Mucosa of descending colon (tissue), 3 donors: ENCODE measurements at places on chromosomes 1 and 21. TPM values are rescaled to one million over a fixed set of nuclear protein-coding genes. Genes with fewer than 3 reads are reported as not detected.

DNA sequence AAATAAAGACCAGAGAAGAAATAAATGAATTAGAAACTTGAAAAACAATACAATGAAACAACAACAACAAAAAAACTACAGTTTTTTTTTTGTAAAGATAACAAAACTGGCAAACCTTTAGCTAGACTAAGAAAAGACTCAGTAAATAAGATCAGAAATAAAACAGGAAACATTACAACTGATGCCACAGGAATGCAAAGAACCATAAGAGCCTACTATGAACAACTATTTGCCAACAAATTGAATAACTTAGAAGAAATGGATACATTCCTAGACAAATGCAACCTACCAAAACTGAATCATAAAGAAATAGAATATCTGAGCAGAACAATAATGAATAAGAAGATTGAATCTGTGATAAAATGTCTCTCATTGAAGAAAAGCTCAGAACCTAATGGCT is 742.0 kb downstream of the ADGRL2 start:
- no peak for DNase-seq

DNA sequence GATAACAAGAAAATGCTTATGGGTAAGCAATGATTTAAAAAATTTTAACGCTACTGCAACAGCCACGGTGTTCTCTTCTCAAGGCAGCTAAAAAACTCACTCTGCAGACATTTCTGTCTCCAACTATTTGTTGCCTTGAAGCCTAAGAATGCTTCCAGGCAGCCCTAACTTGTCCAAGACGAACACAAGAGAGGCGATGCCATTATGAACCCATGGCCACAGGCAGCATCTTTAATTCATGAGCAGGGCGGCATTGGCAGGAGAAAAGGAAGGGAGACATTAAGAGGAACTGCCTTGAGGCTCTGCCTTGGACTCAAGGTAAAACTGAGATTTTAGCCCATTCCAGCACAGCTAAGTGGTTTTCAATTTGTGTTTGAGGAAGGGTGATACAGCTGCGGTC is 67.5 kb downstream of the KCND3 start:
- DNase-seq: no peak

GRCh38 chr1:234969581-234970400 is 158.8 kb downstream of the TOMM20 start:
- no peak for DNase-seq

DNA sequence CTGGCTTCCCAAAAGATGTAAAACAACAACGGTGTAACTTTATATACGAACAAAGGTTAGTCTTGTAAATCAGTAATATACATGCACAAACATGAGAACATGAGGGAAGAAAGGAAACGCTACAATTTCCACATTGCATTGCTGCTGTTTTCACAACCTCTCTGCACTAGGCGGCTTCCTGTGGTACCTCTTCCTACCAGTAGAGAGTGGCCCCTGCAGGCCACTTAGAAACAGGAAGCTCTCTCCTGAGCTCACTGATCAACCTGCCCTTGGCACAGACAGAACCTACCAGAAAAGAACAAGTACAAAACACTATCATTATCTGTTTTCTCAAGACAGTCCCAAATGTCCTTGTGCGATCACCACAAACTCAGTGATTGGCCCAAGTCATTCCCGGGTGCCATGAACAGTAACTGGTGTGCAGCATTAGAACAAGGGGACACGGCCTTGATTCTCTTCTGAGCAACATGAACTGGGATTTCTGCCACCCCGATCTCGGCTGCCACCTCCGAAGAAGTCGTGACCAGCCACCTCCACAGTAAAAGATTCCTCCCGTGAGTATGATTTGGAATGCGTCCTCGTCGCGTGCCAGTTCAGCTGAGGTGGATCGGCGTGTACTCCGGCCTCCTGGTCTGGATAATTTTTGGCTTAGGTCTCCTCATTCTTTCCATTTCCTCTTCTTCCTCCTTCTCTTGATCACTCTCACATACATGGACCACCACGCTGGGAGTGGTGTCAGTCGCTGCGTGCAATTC is 5.7 kb upstream of the KCNE1 start:
- DNase-seq: no peak

- peak; percentile 46 for DNase-seq
Observed at GRCh38 chr21:31509194-31510017, 150.1 kb upstream of the SOD1 start.

GRCh38 chr21:39628385-39628784 is 15.6 kb downstream of the B3GALT5 start:
- no peak for DNase-seq

DNA sequence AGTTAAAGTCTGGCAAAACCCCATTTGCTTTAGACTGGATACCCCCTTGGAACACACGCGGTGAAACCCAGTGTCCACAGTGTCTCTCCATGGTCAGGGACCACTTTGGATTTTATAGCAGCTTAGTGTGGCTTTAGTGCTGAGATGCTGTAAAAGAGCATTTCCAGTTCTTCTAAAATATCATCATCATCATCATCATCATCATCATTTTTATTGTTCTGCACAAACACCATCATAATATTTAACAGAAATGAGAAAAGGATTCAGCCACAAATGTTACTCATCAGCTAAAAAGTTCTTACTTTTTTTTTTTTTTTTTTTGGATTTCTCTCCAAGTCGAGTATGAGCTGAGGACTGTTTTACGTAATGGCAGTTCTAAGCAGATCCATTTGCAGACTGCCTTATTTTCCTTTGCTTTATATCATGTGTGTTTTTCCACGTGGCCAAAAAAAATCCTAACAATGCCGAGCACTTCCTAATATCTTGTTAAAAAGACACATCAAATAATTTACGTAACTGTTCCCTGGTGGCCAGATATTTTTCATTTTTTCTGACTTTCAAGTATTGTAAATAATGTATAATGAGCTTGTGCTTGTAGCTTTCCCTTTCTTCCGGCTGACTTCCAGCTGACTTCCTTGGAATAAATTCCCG is 62.8 kb downstream of the EVA1C start:
- DNase-seq: no peak

DNA sequence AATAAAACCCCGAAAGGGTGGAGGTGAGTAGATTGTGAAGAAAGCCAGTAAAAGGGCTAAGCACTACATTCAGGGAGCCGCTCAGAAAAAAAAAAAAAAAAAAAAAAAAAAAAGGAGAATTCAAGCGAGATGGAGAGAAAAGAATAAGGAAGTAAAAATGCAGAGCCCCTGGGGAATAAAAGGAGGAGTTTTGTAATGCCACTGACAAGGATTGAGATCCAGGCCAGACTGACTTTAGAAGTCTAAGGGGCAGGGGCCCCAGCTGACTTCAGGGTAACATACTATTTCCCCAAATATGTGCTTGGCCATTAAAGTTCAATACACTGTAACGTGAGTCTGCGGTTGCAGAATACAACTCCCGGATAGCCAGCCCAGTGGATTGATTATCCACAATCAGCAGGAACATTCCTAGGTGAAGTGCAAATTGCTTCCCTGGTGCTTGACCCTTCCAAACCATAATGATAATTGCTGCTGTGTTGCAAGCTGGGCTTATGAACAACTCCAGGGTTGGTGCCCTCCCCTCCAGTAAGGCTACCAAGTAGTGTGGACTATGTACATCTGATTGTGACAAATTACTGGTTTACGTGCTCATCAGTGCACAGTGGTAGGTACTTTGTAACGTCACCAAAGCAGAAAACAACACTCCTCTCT is 30.7 kb upstream of the RRP15 start:
- DNase-seq: no peak

DNA sequence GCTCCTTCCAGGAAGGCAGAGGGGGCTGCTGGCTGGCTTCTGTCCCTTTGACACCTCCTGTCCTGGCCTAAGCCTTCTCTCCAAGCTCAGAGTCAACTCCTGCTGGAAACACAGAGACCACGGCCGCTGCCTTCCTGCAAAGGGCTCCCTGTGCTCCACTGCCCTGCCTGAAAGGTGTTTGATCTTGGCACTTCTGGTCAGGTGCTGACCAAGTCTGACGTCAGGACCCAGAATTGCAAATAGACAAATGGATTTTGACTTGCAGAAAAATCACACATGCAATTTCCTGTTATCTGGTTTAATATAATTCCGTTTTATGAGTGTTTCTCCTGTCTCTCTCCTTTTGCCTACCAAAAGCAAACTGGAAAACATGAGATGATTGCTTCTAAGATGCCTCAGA is 86.5 kb upstream of the HMGB4 start:
- no peak for DNase-seq

DNA sequence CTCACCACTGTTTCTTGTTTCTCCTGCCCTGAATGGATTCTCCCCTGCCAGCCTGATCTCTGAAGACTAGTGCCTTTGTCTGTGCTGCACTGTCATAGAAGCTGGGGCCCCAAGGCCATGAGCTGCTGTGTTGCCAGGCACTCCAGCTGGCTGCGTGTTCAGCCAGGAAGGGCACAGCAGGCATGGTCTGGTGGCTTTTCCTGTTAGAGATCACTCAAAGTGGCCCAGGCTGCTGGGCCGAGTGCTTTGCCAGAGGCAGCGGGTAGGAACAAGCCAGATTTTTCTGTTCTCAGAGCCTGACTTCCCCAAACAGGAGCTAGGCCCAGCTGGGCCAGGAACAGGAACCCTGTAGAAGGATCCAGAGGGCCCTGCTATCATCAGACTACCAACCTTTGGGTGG is 5.2 kb downstream of the ADPRS start:
- no peak for DNase-seq

DNA sequence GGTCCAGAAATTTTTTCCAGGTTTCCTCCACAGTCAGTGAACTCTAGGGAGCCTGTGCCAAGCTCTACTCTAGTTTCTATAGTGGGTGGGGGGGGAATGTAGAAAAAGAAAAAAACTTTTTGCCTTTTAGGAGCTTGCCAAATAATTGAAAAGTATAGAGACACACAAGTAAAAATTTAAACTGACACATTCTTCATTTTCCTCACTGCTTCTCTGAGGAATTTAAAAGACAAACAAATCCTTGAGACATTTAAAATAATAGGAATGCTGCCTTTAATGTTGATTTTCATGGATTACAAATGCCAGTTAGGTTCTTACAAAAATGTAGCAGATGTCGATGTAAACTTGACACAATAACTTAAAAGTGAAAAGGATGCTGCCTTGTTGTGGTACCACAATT is 241.9 kb downstream of the DNM3 start:
- DNase-seq: no peak

DNA sequence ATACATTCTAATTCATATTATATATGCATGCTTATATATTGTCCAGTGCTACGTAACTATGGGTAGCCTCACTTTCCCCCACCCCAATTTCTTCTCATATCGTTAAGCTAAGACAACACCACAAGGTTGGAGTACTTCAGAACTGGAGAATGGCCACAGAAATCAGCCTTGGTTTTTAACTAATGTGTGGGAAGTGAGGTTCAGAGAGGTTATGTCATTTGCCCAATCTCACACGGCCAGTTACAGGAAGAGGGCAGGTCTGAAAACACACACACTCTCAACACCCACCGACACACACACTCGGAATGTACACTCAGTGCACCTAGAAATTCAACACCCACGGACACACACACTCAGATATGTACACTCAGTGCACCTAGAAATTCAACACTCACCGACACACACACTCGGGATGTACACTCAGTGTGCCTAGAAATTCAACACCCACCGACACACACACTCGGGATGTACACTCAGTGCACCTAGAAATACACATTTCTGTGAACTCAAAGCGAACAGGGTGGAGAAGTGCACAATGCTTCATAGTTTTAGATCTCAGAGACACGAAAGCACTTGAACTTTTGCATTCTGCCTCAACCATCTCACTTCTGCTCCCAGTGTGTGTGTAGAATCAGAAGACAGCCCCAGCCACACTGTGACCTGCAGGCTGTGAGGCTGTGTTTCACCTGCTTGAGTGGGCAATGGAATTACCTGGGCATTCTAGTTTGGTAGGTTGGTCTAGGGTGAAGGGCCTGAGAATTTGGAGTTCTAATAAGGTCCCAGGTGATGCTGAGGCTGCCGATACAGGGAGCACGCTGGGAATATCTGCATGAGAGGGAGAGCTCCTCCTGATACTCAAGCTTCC is 170.4 kb downstream of the CLIC6 start:
- DNase-seq: no peak

DNA sequence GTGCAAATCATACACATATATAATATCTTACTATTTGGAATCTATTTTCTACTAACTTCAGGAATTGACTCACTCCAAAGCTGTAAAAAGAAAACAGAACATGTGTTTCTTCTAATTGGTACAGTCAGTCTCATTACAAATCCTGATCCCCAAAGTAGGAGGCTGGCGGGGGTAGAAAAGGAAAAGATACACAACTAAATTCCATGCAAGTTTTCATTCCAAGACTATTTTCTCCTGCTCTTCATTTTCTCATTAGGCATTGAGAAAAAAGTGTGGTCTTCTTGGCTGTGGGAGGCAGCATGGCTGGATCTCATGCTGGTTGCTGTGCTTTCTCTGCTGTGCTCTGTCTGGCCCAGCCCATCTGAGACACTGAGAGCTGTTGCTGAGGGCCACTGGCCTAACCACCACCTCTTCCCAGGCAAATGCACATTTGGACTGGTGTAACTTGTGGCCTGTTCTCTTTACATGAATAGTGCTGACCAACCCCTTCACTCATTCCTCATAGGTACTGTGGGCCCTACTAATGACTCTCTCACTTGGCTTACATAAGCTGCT is 1107.5 kb upstream of the B3GALT2 start:
- no peak for DNase-seq

DNA sequence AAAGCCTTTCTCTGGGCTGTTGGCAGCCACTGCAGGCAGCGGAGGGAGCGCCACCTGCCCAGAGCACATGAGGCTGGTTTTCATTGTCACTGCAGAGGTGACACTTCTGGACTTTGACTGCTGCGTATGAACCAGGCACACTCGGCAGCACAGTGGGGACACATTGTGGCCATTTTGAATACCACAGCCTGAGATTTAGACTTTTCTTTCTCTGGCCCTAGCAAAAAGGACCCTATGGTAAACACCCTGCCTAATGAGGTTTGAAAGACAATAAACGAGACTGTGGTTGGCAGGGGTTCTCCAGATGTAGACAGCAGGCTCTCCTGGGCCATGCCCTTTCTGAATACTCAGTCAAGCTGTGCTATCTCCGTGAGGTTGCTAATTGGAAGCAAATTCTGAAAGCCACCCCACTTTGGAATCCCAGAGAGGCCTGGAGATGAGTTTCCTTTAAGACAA is 12.0 kb upstream of the KCNE2 start:
- DNase-seq: peak; percentile 52

DNA sequence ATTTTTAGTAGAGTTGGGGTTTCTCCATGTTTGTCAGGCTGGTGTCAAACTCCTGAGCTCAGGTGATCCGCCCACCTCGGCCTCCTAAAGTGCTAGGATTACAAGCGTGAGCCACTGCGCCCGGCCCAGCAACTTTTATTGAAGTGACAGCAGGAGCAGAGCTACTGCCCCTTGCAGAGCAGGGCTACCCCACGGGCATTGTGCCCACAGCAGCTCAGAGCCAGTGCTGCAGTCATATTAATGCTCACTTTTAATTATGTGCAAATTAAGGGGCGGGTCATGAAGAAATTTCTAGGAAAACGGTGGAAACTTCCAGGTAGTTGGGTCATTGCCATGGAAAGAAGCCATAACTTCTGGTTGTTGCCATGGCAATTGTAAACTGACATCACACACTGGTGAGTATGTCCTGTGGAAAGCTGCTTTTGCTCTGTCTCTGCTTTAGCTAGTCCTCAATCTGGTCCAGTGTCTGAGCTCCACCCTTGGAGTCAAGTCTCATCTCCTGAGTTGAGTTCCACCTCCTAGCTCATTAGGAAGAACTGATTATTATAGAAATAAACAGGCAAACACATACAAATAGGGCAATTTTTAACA is 127.3 kb upstream of the ADGRL4 start:
- DNase-seq: no peak

GRCh38 chr1:109475261-109475660 is 8.4 kb upstream of the ATXN7L2 start:
- no peak for DNase-seq

The SLC5A3 gene
- 16.5 TPM for total RNA-seq

The BMP8B gene
- total RNA-seq: 18.7 TPM

The F5 gene
- total RNA-seq: 0.44 TPM

The CASQ1 gene
- not detected for total RNA-seq

The TMEM240 gene
- 12.2 TPM for total RNA-seq

The PTGFRN gene
- total RNA-seq: 74.4 TPM
